ENCODE measurements at places on chromosomes 6 and 20.
A peak's percentile ranks its signal among the peaks of the same experiment; 100 is the strongest.

- DNase-seq = no peak
Measured at GRCh38 chr6:20692023-20692422, 157.8 kb downstream of the CDKAL1 start.

- peak; percentile 4 for DNase-seq
Measured at GRCh38 chr6:50791900-50792508, 26.7 kb upstream of the TFAP2B start.

- no peak for DNase-seq
Measured at GRCh38 chr6:41153992-41154625, at the start of gene TREML1. TSS of gene TREML1 (minus strand) at chr6:41154347. CDS start at chr6:41154288, 59 bp downstream.

- DNase-seq = no peak
Measured at GRCh38 chr6:112464901-112465665, 118.0 kb downstream of the RFPL4B start.

- DNase-seq = no peak
Measured at GRCh38 chr6:165791876-165792437, 128.9 kb upstream of the PDE10A start.

DNA sequence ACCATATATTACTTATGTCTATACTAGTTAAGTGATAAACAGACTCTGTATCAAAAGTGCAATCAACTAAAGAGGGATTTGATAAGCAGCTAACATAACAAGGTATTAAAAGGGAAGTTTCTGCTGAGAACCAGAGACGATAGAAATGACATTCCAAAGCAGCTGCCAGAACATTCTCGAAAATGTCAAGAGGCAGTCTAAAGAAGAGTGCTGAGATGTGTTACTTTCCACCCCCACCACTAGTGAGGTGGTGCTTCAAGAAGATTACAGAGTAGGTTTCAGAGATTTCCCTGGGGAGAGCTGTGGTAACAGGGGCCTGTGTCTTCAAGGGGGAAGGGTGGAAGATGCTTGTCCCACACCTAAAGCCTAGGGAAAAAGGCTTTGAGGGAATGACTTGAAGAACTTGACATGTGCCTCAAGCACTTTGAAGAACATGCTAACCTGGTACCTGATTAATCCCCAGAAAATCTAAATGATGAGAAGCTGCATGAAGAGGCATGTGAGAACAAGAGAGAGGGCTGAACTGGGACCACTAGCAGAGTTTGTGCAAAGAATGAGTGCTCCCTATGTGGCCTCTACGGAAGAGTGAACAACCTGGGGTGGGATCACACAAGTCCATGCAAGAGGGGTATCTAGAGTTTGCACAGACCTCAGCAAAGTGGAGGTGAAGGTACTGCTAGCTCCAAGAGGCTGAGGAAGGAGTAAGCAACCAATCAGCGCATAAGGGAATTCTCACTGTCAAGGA is 5.0 kb downstream of the FAM184A start:
- DNase-seq = no peak

DNA sequence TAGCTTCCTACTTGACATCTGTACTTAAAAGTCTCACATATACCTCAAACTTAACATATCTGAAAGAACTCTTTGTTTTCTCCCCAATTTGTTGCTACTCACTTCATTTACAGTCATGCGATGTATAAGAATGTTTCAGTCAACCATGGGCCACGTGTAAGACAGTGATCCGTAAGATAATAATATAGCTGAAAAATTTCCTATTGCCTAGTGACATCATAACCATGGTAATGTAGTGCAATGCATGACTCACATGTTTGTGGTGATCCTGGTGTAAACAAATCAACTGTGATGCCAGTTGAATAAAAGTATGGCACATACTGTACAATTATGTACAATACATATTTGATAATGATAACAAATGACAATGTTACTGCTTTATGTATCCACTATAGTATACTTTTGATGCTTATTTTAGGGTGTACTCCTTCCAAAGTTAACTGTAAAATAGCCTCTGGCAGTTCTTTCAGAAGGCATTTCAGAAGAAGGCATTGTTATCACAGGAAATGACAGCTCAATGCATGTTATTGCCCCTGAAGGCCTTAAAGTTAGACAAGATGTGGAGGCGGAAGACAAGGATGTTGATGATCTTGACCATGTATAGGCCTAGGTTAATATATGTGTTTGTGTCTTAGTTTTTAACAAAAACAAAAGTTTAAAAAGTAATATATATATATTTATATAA is 579.0 kb downstream of the EPHA7 start:
- DNase-seq = no peak

DNA sequence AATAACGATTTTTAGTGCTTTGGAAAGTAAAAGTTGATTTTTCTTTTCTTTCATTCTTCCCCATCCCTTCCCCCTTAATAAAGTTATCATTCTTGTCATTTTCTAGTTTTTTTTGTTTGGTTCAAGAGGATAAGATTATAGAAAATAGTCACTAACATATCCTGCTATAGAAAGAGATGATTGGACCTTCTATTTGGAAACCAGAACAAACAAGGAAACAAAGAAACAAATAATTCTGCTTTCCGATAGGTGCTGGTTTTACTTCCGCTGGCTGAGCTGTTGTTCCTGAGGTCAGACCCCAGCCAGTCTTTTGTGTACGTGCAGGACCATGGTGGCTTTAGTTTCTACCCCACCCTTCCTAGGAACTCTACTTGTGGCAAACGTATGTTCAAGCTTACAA is at the start of gene CDH26:
CDH26 (plus strand) TSS at position 301 of the 400 bp plus-strand sequence. CDS start 304 bp downstream, outside the sequence.
- no peak for DNase-seq

DNA sequence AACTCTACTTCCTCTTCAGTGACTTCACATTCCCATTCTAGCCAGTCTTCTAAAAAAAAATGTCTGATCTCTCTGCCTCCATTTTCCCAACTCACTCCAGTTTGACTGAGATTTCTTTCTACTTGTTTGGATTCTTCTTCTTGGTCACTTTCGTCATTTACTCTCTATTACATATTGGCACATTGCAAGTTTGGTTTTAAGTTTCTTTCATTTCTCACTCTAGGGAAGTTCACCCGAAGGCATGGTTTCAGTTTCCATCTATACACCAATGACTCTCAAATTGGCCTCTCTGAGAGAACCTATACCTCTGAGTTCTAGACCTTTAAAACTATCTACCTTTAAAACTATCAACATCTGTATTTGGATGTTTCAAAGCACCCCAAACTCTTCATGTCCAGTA is 51.3 kb downstream of the CD109 start:
- DNase-seq = no peak

GRCh38 chr6:77844822-77845221 is 192.0 kb downstream of the MEI4 start:
- no peak for DNase-seq
